ENCODE measurements at places on chromosomes 7 and 10.

DNA sequence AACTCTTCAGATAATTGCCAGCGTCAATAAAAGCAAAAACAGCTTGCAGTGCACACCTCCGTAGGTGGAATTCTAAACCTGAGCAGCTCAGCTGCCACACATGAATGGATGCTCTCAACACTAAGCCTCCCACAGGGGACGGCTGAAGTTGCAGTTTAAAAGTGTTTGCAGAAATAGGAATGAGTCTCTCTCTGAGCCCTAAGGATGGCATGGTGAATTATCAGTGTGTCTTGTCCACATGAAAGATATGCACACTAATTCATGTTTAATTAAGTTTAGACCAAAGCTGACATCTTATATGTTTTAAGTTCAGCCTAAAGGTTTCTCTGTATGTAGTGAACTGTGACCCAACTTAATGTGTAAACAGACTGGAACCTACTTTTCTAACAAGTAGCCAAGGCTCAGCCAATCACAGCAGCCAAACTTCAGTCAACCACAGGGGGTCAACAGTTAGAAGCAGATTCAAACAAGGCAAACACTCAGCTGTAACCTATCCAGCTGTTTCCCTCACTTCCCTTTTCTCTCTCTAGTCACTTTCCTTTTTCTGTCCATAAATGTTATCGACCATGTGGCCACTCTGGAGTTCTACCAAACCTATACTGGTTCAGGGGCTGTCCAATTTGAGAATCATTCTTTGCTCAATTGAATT, 38.1 kb downstream of the CTTNBP2 start:
- no peak for DNase-seq

DNA sequence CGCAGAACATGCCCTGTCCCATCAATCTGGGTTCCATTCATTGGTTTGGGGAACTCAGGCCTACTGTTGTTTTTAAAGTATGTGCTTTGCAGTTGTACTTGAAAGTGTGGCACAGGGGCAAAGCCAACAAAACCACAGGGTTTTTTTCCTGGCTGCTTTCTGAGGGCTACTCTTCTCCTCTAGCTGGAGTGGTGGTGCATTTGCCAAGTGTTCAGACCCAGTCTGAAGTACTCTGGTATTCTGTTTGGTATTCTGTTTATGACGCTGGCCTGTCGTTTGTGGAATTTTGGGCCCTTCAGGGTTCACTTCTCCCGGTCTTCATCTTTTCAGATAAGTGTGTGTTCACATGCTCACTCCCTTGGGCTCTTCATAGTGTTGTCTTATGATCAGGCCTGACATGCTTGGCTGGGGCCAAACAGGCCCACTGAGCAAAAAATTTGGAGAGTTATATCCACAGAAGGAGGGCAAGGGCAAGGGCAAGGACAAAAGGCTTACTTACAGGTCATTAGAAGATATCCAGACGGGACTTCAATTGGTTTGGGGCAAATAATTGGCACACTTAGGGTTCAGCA, 26.3 kb downstream of the SLC26A4 start:
- DNase-seq: no peak

GRCh38 chr7:32142649-32143048, 72.4 kb upstream of the PDE1C start:
- DNase-seq: no peak

- no peak for DNase-seq
Observed at GRCh38 chr10:78115135-78115853, 81.6 kb downstream of the RPS24 start.

DNA sequence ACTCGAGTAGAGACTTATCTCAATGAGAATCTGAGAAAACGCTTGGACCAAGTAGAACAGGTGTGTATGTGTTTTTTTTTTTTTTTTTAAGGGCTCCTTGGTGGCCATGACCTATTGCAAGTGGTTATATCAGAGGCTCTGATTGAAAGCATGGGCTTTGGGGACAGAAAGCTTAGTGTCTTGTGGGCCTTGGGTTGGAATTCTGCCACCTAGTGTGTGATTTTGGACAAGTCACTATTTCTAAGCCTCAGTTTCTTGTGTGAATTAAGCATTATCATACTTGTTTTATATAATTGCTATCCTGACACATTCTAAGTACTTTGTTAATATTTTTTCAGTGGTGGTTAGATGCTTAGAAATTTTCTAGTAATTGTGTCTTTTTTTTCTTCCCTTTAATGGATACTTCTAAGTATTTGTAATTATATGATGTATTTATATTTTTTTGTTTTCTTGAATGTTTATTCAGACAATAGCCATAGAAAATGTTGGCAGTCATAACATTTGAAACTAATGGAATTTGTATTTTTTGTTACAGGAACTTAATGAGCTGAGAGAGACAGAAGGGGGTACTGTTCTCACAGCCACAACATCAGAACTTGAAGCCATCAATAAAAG, 33.1 kb downstream of the SMC3 start:
- no peak for DNase-seq

DNA sequence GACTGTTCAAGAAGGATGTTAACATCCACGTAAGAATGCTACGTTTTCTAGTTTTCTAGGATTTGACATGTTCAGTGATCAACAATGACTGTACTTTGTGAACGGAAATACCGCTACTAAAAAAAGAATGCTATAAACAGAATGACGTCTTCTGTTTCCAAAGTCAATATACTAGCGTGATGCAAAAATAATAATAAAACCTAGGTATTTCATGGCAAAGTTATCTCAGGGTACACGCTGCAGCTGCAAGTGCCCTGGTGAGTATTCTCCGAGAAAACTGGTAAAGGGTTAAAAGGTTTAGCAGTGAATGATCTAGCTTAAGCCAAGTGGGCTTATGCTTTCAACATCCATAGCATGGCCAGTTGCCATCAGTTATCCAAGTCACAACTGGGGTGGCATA, 653.3 kb upstream of the PFKP start:
- no peak for DNase-seq

DNA sequence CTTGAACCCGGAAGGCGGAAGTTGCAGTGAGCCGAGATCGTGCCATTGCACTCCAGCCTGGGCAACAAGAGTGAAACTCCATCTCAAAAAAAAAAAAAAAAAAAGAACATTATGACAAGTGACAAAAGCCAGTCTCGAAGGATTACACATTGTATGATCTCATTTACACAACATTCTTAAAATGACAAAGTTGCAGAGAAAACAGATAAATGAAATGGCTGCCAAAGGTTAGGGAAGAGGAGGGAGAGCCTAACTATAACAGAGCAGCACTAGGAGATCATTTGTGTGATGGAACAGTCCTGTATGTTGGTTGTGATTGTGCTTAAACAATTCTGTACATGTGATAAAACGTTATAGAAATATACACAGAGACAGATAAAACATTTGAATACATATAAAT, 16.2 kb upstream of the CPVL start:
- DNase-seq: no peak

- DNase-seq: no peak
Observed at GRCh38 chr7:76048668-76048988, 722 bp downstream of the MDH2 start.

DNA sequence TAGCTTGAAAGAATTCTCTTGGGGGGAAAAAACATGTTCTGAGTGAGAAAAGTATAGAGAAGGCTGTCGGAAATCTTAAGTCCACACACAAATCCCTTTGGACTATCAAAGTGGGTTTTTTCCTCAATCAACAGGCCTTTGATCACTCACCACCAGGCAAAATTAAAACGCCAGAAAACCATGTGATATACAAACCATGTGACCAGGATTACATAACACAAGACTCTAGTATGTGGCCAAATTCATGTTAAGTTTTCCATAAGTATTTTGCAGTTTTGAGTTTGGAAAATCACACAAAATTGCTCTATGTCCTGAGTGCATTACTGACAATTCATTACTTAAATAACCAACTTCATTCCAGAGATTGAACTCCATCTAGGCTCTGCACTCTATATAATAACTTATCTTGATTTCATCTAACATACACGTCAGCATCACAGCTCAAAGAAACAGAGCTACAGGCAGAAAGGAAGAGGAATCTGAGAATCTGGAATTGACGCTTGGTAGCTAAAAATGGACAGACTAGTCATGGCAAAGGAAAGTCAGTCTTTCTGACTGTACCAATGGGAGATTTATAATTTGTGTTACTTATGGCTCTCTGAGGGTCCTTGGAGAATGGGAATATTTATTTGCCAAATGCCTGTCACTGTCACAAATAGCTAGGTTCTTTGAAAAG, 383.5 kb downstream of the SFMBT2 start:
- DNase-seq: no peak

GRCh38 chr10:4176500-4177281, 391.7 kb upstream of the KLF6 start:
- DNase-seq: no peak

DNA sequence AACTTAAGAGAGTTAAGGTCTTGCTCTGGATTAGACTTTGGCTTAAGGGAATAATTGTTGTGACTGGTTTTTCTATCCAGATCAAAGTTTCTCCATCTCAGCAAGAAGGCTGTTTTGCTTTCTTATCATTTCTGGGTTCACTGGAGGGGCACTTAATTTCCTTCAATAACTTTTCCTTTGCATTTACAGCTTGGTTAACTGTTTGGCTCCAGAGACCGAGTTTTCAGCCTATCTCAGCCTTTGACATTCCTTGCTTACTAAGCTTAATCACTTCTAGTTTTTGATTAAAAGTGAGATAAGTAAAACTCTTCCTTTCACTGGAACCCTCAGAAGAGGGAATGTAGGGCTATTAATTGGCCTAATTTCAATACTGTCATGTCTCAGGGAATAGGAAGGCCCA, 76.4 kb downstream of the LARP4B start:
- DNase-seq: no peak

GRCh38 chr7:33880787-33881186, 24.6 kb upstream of the BMPER start:
- no peak for DNase-seq

DNA sequence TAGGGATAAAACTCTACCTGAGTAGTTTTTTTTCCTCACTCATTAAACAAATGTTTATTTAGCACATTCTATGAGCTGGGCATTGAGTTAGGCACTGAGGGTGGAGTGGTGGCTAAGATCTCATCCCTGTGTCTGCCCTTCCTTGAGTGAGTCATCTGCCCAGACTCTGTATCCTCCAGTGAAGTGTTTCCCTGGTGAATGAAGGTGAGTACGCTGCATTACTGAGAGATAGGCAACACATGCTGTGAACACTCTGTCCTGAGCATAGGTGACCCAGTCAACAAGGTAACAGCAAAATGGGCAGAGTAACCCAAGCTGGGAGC, 5.8 kb downstream of the PITX3 start:
- no peak for DNase-seq

DNA sequence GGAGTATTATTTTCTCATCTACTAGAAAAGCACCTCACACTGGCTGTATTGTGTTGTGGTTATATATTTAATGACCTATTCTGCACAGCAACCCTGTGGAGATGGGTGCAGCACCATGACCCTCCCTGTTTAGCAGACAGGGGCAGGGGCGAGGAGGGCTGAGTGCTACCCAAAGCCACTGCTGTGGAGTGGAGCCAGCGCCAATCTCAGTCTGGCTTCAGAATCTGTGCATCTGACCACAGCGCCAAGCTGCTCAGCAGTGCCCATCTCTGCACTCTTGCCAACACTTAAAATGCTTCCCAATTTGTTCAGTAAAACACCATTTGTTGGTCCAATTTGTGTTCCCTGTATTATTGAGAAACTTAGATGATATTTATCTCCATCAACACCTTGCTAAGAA, 239.1 kb downstream of the ZMYND11 start:
- DNase-seq: no peak

GRCh38 chr10:19195698-19196097, 147.1 kb downstream of the MALRD1 start:
- no peak for DNase-seq

DNA sequence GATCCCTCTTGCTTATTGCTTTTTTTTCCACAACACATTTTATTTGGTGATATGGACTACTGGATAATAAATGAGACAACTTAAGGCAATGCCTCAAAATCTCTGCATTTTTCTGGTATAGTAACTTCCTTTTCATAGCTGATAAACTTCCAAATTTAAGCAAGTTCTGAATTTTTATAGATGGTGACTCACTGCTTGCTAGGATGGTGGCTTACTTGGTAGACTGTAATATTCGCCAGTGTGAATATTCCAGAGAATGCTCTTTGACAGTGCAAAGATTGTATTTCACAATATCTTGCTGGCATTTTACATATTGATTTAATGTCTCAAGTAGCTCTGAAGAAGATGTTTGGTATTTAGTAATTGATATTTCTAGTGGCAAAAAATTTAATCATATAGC, 472.4 kb downstream of the TFEC start:
- no peak for DNase-seq

- no peak for DNase-seq
Observed at GRCh38 chr7:105825371-105825770, 51.0 kb downstream of the ATXN7L1 start.

GRCh38 chr7:7639847-7640220, 718 bp upstream of the UMAD1 start:
- DNase-seq: no peak

GRCh38 chr10:21172930-21173801, 276.1 kb upstream of the NEBL start:
- DNase-seq: no peak

DNA sequence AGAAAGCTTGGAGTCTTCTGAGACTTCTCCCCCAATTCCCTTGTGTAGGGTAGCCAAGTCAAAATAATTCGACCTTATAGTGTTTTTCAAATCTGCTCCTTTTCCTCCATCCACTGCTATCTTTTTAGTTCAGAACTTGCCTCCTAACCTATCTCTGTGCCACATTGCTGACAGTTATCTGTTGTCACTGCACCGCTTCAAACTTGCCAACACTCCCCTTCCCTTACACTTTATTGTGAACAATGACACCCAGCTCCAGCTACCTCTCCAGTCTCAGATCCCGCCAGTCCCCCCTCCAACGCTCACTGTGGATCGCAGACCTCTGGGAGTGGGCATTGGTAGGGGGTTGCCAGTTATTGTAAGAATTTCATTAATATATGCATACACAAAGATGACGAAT, 16.3 kb upstream of the HPS1 start:
- no peak for DNase-seq

GRCh38 chr7:157874870-157875229, 538.0 kb downstream of the DNAJB6 start:
- DNase-seq: no peak

- no peak for DNase-seq
Observed at GRCh38 chr10:51273574-51273973, 199.3 kb downstream of the PRKG1 start.

- DNase-seq: no peak
Observed at GRCh38 chr7:51113560-51113959, 203.0 kb downstream of the COBL start.

DNA sequence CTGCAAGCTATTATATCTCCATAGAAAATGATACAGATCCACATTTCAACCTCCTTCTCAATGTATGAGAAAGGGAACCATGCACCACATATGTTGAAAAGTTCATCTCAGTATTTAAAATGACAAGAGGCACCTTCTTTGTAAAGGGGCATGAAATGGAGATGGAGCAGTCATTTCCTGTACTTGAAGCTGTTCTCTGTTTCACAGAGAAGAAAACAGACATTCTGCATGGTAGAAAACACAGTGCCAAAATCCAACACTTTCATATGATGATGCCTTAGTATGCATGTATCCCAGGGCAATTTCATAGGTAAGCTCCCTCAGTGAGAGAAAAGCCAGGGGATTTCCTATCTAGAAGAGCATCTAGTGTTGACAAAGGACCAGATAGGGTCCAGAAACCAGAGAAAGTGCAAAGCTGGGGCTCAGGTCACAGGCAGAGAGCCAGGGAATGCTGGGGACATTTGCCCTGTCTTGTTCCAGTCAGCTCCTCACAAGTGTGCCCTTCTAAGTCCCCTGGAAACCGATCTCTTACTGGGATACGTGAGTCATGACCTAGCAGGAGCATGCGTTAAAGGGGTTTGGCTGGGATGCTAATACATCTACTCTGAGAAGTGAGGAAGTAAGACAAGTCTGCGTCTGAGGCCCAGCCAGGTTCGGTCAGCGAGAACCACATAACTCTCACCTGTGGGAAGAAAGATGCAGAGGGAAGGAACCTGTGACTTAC, 118.7 kb downstream of the ICA1 start:
- peak; percentile 15 for DNase-seq

Measured in iPS DF 19.7 (cell line).